Peyer's patch (tissue), 4 donors: ENCODE measurements at places on chromosomes 4 and X. TPM values are rescaled to one million over a fixed set of nuclear protein-coding genes. Genes with fewer than 3 reads are reported as not detected.

GRCh38 chrX:69149466-69150280, 15.6 kb downstream of the PJA1 start:
- no peak overlapping the region for H3K4me3 ChIP-seq
- DNase-seq, result no peak
- no peaks in the 10 kb centered on the region for H3K36me3 ChIP-seq
- no peaks in the 10 kb centered on the region for H3K4me1 ChIP-seq
- no peak overlapping the region for H3K27ac ChIP-seq

Gene AGA
- total RNA-seq, result 11.2 TPM

DNA sequence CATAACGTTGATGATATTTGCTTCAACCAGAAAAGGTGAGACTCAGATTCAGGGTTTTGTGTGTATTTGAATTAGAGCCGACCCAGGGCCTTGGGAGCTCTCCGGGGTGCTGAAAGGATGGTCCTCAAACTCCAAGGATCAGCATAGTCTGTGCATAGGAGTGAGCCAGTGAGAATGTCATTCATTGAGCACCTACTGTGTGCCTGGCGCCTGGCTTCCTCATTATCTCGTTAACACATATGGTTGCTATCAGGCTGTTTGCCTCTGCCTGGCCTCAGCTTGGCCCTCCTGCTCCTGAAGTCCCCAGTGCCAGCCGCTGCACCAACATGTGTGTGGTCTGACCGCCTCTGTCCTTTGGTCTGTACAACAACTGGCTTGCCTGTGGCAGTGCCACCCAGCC, 25.1 kb upstream of the JAKMIP1 start:
- no peaks in the 10 kb centered on the region for H3K36me3 ChIP-seq
- H3K4me3 ChIP-seq, result no peak overlapping the region
- no peak overlapping the region for H3K27ac ChIP-seq
- no peaks in the 10 kb centered on the region for H3K27me3 ChIP-seq
- no peak for DNase-seq

- H3K36me3 ChIP-seq, result no peaks in the 10 kb centered on the region
- no peak overlapping the region for H3K27ac ChIP-seq
- no peaks in the 10 kb centered on the region for H3K27me3 ChIP-seq
- DNase-seq, result no peak
- no peaks in the 10 kb centered on the region for H3K4me1 ChIP-seq
These were observed 59.4 kb upstream of the MSN start for GRCh38 chrX:65608026-65608425.

- H3K4me3 ChIP-seq, result no peak overlapping the region
- H3K27me3 ChIP-seq, result no peaks in the 10 kb centered on the region
- DNase-seq, result no peak
- no peaks in the 10 kb centered on the region for H3K4me1 ChIP-seq
- no peak overlapping the region for H3K27ac ChIP-seq
These were observed 17.4 kb upstream of the DCAF8L1 start for GRCh38 chrX:27998666-27999065.

- H3K4me1 ChIP-seq, result peaks cover 4% of the 10 kb centered on the region
- no peaks in the 10 kb centered on the region for H3K27me3 ChIP-seq
- DNase-seq, result no peak
- H3K4me3 ChIP-seq, result no peak overlapping the region
- no peak overlapping the region for H3K27ac ChIP-seq
These were observed 1.9 kb downstream of the RAB9A start for GRCh38 chrX:13690836-13691235.

- no peak overlapping the region for H3K4me3 ChIP-seq
- no peaks in the 10 kb centered on the region for H3K4me1 ChIP-seq
- no peak for DNase-seq
- H3K27me3 ChIP-seq, result no peaks in the 10 kb centered on the region
These were observed 63.3 kb upstream of the HDAC8 start for GRCh38 chrX:72635930-72636329.

DNA sequence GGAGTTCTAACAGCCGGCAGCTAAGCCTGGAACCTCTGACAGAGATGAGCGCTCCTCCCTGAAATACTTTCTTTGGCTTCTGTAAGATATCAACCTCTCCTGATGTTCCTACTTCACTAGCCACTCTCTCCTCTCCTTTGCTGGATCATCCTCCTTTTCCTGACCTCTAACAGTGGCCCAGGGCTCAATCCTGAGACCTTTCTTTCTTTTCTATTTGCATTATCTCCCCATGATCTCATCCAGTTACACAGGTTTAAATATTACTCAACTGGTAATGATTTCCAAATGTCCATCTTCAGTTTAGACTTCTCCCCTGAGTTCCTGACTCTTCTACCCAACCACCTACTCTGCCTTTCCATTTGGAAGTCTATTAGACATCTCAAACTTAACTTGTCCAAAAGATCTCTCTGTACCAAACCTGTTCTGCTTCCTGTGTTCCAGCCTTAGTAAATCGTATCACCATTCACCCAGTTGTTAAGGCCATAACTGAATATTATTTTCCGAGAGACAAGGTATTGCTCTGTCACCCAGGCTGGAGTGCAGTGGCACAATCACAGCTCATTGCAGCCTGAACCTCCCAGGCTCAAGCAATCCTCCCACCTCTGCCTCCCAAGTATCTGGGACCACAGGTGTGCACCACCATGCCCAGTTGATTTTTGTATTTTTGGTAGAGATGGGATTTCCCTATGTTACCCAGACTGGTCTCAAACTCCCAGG, 41.1 kb downstream of the RFC1 start:
- H3K27ac ChIP-seq, result no peak overlapping the region
- no peak overlapping the region for H3K4me3 ChIP-seq
- H3K27me3 ChIP-seq, result no peaks in the 10 kb centered on the region
- no peaks in the 10 kb centered on the region for H3K4me1 ChIP-seq
- DNase-seq, result no peak

GRCh38 chr4:57494821-57495220, 384.6 kb upstream of the IGFBP7 start:
- H3K4me3 ChIP-seq, result no peak overlapping the region
- no peaks in the 10 kb centered on the region for H3K27me3 ChIP-seq
- no peak overlapping the region for H3K27ac ChIP-seq
- H3K4me1 ChIP-seq, result no peaks in the 10 kb centered on the region
- no peaks in the 10 kb centered on the region for H3K36me3 ChIP-seq

DNA sequence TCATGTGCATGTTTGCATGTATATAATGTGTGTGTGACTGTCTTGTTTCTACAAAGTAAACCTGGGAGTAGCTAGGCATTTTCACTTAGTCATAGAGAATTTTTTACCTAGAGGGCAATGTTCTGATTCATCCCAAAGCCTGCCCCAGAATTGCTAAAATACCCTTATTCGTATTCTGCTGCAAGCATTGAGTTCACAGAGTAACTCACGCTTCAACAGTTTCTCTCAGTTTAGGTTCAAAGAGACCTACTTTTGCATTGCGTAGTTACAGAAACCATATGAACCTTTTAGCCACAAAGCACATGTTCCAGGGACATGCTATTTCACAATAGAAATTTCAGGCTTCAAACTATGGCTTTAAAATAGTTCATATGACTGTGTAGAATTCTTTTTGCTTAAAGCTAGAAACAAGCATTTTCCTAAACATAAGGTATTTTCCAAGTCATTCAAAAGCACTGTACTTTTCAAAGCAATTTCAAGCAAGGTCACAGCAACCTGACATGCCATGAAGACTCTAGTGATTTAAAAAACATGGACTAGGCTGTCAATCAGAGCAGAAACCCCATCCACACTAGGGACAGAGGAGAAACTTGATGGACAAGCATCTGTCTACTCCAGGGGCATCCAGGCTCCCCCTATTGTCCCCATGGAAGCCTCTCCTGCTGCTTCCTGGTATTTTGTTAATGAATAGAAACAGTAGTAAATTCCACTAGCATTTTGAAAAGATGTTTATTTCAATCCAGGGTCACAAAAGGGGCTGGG, 81.5 kb upstream of the MAPK10 start:
- H3K36me3 ChIP-seq, result no peaks in the 10 kb centered on the region
- H3K27ac ChIP-seq, result no peak overlapping the region
- DNase-seq, result no peak
- H3K4me3 ChIP-seq, result no peak overlapping the region

Gene ZC4H2
- total RNA-seq, result 15.0 TPM

DNA sequence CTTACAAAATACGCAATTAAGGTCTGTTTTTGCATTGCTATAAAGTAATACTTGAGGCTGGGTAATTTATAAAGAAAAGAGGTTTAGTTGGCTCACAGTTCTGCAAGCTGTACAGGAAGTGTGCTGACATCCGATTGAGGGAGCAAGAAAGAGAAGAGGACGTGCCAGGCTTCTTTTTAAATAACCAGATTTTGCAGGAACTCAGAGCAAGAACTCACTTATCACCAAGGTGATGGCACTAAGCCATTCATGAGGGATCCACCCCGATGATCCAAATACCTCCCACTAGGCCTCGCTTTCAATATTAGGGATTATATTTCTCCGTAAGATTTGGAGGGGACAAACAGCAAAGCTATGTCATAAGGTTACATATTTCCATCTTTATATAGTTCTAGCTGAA, 456.7 kb downstream of the GLUD2 start:
- no peak for DNase-seq
- no peak overlapping the region for H3K27ac ChIP-seq
- no peak overlapping the region for H3K4me3 ChIP-seq
- H3K27me3 ChIP-seq, result no peaks in the 10 kb centered on the region

DNA sequence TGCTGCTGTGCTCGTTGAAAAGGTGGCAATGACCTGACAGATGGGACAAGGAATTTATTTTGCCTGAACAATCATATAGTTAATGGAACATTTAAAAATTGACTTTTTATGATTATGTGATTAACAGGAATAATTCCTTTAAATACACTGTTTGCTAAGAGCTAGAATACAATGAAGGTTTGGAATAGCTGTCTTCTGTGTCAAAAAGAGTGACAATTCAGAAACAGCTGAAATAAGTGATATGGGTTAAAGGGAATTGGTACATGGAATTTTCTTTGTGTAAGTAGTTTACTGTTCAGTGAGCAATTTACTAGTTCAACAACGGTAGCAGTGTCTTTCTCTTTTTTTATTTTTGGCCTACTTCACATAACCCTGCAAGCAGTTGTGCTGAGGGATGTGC, 1083.5 kb upstream of the GRID2 start:
- H3K36me3 ChIP-seq, result no peaks in the 10 kb centered on the region
- H3K27me3 ChIP-seq, result no peaks in the 10 kb centered on the region
- H3K4me1 ChIP-seq, result no peaks in the 10 kb centered on the region
- no peak overlapping the region for H3K4me3 ChIP-seq
- DNase-seq, result no peak
- H3K27ac ChIP-seq, result no peak overlapping the region

- H3K4me1 ChIP-seq, result no peaks in the 10 kb centered on the region
- H3K36me3 ChIP-seq, result no peaks in the 10 kb centered on the region
- no peak overlapping the region for H3K27ac ChIP-seq
- DNase-seq, result no peak
- H3K4me3 ChIP-seq, result no peak overlapping the region
These were observed 172.4 kb upstream of the MAGEB16 start for GRCh38 chrX:35625714-35626113.

DNA sequence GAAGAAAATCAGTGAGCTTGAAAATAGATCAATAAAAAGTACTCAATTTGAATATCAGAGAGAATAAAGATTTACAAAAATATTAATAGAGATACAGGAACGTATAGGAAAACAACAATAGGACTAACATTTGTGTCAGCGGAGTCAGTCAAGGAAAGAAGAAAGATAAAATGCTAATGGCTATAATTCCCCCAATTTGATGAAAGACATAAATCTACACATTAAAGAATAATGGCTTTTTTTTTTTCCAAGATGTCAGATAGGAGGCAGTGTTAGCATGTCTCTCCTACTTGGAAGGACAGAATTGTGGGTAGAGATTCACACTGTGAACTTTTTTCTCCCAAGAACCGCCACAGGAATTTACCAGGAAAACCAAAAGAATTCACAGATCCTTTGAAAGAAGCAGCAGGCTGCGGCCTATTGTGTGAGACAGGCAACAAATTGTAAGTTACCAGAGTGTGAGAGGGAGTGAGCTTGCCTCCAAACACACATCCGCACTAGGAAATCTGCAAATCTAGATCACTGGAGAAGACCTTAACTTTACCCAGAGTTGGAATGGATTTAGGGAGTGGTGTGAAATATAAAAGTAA, 249.9 kb downstream of the PRDM5 start:
- no peak for DNase-seq
- H3K4me1 ChIP-seq, result no peaks in the 10 kb centered on the region
- H3K27ac ChIP-seq, result no peak overlapping the region
- no peaks in the 10 kb centered on the region for H3K36me3 ChIP-seq

Gene ERAS
- not detected for total RNA-seq

DNA sequence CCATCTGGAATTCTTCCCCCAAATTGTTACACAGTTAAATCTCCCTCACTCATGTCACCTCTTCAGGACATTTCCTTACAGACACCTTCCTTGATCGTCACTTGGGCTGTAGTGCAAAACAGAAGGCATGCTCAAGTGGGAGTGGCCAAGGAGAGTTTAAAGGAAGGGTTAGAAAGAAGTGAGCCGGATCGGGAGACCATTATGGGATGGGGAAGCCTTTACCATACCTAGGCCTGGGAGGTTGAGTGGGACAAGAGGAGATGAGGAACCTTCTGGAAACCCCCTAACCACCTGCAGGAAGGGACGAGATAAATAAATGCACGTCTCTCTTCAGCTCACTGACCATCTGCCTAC, 102.7 kb downstream of the UCHL1 start:
- no peak for DNase-seq
- H3K4me1 ChIP-seq, result no peaks in the 10 kb centered on the region
- H3K27ac ChIP-seq, result no peak overlapping the region
- H3K4me3 ChIP-seq, result no peak overlapping the region

Gene SLIT2
- total RNA-seq, result 4.3 TPM

Gene FANCB
- 0.35 TPM for total RNA-seq

Gene TCP11X2
- not detected for total RNA-seq

GRCh38 chr4:145326491-145326890, 146.1 kb upstream of the OTUD4 start:
- no peak for DNase-seq
- H3K27me3 ChIP-seq, result no peaks in the 10 kb centered on the region
- H3K27ac ChIP-seq, result no peak overlapping the region
- no peak overlapping the region for H3K4me3 ChIP-seq

DNA sequence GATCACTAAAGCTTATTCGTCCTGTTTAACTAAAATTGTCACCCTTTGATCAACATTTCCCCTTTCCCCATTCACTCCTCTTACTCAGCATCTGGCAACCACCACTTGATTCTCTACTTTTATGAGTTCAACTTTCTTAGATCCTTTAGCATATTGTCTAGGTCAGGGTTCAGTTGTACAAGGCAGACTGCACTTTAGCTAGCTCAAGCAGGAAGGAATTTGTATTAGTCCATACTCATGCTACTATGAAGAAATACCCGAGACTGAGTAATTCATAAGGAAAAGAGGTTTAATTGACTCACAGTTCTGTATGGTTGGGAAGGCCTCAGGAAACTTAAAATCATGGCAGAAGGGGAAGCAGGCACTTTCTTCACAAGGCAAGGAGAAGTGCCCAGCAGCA, 44.3 kb downstream of the TASL start:
- no peak overlapping the region for H3K27ac ChIP-seq
- H3K4me3 ChIP-seq, result no peak overlapping the region
- no peaks in the 10 kb centered on the region for H3K27me3 ChIP-seq
- no peaks in the 10 kb centered on the region for H3K4me1 ChIP-seq
